Myocyte (in vitro differentiated cells): ENCODE measurements at places on chromosomes 4 and X.

DNA sequence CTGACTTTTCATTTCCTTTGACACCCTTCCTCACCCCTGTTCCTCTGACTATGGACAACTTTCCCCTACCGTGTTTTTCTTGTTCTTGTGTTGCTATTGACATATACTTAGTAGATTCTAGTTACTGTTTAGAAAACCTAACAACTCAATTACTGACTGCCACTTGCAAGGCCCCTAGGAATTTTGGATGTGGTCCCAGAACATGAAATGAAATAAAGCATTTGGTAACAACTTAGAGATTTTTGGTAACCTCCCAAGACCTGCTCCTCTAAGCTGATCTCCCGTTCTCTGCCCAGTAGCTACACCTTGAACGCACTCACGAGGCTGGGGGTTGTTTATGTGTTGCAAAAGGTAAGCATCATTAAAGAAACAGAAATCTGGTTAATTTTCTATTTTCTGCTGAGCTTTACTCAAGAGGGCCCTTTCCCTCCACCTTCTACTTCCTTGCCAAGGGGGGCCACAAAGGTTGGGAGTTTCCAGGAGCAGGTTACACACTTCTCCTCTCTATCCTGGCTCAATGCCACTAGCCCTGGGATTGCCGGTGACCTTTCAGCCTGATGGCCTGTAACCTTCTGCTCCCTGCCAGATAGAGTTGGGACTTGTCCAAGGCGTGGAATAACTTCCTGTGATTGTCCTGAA is 20.5 kb downstream of the GAB3 start:
- peak; percentile 53 for DNase-seq

GRCh38 chrX:144681501-144681900 is 565.8 kb upstream of the SPANXN1 start:
- DNase-seq = no peak

- DNase-seq = peak; percentile 69
Measured at GRCh38 chr4:57061395-57061794, 48.8 kb downstream of the IGFBP7 start.

DNA sequence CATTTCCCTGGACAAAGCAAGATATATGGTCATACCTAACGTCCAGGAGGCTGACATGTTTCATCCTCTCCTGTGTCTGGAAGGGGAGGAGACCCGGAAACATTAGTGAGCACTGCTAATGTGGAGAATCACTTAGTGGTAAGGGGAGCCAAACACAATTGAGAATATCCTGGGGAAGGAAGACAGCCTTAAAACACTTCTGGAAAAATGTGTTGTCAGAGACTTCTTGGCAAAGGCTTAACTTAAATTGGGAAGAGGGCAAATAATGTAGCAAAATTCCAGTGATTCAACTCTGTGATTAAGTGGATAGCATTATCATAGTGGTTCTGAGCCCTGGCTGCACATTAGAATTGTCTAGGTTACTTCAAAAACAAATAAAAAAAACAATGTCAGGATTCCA is 39.5 kb downstream of the SPARCL1 start:
- no peak for DNase-seq

GRCh38 chrX:2608638-2609430 is 82.3 kb upstream of the CD99 start:
- peak; percentile 90 for DNase-seq

DNA sequence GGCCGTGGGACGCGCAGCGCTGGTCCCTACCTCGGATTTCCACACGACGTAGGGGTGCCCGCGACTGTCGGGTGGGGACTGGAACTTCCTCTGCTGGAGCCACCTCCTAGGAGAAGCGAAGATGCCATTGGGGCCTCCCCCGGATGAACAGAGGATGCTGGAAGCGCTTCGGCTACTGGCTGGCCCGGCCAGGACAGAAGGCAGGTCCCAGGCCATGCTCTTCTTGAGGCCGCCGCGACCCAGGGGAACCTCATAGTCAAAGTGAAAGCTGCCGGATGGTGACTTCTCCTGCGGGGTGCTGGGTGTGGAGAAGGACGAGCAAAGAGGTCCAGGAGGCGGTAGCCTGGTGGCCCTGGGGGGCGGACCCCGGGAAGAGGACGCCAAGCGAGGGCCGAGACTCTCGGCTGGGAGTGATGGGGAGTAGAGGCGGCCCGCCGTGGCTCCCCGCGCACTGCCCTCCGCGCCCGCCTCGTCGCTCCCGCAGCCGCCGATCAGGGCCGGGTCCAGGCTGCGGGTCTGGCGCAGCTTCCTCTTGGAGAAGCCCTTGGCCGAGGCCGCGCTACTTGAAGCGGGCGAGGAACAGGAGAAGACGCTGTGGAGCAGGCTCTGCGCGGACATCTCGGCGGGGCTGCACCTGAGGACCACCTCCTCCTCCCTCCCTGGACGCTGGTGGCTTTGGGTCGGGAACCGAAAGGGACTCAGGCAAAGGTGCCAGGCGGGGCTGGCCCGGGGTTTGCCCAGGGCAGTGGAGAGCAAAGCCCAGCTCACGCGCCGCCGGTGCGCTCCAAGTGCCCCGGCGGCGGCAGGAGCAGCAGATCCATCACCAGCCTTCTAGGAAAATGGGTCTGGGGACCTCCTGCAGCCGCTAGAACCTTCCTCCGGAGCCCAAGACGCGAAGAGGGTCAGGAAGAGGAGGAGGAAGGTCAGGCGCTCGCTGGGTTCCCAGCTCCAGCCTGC is 1.2 kb downstream of the ARHGAP6 start:
- no peak for DNase-seq

DNA sequence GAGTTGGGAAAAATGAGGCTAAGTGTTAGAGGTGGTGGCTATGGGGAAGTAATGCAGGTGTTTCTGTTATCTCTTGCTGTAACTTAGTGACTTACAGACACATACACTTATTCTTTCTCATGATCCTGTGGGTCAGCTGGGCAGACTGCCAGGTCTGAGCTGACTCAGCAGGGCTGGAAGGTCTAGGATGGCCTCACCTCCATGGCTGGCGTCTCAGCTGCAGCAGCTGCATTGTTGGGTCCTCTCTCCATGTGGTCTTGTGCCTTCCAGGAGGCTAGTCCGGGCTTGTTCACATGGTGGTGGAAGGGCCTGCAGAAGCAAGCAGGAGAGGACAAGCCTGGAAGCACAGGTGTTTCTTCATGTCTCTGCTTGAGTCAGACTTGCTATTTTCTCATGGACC is 172.7 kb downstream of the NHS start:
- peak; percentile 90 for DNase-seq

GRCh38 chr4:93605163-93605562 is 223.4 kb upstream of the ATOH1 start:
- DNase-seq = no peak

GRCh38 chr4:3306450-3306849 is 13.6 kb downstream of the RGS12 start:
- DNase-seq = no peak

DNA sequence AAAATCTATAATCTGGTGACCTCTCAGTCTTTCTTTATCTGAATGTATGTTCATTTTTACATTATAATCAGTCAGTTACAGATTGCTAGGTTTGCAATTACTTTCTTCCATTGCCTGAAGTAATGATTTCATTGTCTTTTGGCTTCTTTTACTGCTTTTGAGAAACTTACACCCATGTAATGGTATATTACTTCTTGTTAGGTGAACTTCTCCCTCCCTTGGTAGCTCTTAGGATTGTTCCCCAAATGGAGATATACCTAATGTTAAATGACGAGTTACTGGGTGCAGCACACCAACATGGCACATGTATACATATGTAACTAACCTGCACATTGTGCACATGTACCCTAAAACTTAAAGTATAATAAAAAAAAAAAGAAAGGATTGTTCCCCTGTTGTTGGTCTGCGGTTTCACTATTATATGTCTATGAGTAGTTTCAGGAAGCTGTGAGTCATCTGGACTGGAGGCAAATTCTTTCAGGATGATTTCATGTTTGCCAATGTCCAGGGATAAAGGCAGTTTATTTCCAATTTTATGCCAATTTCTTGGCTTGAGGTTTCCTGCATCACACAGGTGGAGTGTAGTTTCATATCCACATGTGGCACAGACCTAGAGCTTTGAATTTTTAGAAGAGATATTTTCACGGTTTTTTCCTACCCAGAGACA is 21.8 kb downstream of the SPANXC start:
- peak; percentile 48 for DNase-seq

DNA sequence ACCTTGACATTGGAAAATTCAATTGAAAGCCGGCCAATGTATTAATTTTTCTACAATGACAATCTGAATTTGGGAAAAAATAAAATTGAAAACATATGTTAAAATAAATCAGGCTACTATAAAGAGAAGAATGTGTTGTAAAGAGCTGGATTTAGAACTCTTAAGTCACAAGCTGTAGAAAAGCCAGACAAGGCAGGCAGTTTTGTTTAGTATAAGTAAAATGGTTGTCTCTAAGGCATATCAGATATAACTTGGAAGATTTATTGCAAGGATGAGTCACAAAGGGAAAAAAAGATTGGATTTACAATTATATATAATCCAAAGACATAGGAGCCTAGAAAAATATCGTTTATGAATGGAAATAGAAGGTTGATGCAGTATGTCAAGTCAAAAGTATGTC is 549.1 kb upstream of the EPHA5 start:
- DNase-seq = no peak

DNA sequence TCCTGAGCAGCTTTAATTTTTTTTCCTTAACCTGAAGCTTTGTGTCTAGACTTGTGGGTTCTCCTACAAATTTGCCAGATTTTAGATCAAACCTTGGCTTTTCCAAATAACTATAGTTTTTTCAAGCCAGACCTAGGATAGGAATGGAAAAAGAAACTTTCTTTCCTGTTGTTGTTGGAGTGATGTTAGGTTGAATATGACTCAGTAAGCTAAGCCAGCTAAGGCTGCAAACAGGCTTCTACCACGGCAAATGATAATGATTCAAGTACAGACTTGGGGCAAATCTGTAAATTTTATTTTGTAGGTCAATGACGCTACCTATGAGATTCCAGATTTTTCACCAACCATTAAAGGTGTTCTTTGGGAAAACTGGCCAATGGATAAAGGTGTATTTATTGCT is 45.6 kb downstream of the WDR19 start:
- DNase-seq = no peak

- peak; percentile 33 for DNase-seq
Measured at GRCh38 chr4:154982187-154983047, 201.3 kb downstream of the RBM46 start.

GRCh38 chrX:46588263-46588662 is 14.7 kb downstream of the CHST7 start:
- DNase-seq = peak; percentile 51

GRCh38 chr4:36914106-36914505 is 330.4 kb upstream of the NWD2 start:
- DNase-seq = no peak

DNA sequence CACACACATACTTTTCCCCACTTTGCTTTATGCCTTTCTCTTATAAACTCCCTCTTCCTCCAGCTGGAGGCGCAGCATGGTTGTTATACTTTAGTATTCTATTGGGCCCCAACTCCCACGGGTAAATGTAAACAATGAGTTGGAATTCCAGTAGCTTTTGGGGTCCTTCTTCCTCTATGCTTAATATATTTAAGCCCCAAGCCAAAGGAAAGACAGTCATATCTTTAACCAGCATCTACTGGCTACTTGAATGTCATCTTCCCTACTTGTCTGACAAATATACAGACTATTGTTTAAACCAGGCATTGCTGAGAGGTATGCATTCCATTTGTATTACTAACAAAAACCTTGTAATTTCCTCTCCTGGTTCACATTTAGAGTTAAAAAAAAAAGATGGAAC is 72.9 kb downstream of the WDR19 start:
- DNase-seq = peak; percentile 5

GRCh38 chr4:3415471-3416141 is 26.2 kb upstream of the HGFAC start:
- DNase-seq = no peak

GRCh38 chr4:180665481-180665880 is 1577.7 kb upstream of the TENM3 start:
- no peak for DNase-seq

GRCh38 chr4:148034813-148035212 is 302.9 kb downstream of the ARHGAP10 start:
- no peak for DNase-seq

DNA sequence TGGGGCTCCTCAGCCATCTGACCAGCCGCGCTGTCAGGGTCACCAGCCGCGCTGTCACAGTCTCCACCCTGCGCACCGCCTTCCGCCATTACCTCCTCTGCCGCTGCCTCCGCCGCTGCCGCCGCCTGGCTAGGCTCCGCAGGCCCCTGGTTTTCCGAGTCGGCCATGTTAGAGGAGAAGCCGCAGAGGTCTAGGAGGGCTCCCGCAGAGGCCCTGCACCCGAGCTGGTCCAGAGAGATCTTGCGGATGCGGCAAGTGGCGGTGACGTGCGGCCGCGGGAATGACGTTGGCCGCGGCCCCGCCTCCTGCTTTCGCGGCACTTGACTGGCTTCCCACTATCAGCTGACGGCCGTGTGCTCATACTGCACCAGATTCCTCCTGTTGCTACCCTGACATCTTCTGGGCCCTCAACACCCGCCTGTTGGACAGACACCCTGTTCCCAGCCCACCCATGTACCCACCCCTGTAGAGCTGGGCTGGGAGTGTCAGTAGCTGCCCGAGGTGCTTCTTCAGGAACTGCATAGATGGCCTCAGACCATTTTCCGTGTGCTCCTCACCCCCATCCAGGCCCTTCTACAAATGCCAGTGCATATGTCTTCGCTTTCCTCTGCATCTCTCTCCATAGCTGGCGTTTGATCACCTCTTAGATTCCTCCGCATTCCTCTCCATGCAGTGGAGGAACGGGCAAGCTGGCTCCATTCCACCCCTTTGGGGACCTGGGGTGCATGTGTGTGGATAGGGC is at the start of gene NAP1L5:
Gene NAP1L5 (minus strand): TSS at position 242 of the 742 bp plus-strand sequence. CDS start 75 bp downstream, at position 167.
- peak; percentile 66 for DNase-seq

DNA sequence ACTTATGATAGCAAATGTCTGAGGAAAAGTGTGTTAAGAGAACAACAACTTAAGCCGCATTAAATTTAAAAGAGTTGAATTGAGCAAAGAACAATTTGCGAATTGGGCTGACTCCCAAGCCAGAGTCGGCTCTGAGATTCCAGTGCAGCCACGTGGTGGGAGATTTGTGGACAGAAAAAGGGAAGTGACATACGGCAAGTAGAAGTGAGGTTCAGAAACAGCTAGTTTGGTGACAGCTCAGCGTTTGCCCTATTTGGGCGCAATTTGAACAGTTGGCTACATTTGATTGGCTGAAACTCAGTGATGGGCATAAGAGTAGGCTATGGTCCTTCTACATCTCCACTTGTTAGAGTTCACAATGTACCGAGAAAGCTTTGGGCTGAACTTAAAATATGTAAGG is 124.0 kb downstream of the PRKX start:
- DNase-seq = no peak

DNA sequence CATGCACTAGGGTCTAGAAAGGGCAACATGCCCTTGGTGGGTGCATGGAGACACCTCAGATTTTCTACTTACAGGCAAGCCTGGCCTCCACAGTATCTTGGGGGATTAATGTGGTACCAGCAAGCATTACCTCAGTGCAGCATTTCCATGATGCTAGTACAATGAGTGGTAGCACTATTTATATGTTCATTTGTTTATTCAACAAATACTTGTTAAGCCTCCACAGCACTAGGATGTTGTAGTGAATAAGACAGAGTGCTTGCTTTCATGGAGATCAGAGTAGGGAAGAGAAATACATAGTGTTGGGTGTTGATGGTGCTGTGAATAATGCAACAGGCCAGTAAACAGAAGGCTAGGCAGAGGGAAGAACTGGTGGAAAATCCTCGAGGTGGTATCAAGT is 133.4 kb downstream of the KLHL8 start:
- DNase-seq = no peak
